ENCODE measurements at places on chromosomes 3 and 15.

DNA sequence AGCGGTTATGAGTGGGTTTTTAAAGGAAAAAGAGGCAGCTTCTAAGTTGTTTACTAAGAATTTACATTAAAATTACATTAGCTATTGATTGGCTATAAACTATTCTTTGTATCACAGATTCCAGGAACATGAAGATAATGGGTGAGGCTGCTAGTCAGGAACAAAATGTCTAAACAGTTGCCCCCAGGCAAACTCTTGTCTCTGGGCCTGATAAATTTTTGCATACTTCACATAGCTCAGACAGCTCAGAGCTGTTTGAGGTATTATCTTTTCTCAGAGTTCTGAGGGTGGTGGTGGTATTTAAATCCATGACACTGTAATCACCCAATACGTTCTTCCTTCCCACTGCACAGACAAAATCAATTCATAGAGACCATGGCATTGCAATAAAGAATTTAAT, 2.1 kb upstream of the HACD2 start:
- H3K4me3 ChIP-seq: no peak overlapping the region
- H3K27me3 ChIP-seq: no peaks in the 10 kb centered on the region
- no peaks in the 10 kb centered on the region for H3K36me3 ChIP-seq
- peaks cover 10% of the 10 kb centered on the region for H3K4me1 ChIP-seq

DNA sequence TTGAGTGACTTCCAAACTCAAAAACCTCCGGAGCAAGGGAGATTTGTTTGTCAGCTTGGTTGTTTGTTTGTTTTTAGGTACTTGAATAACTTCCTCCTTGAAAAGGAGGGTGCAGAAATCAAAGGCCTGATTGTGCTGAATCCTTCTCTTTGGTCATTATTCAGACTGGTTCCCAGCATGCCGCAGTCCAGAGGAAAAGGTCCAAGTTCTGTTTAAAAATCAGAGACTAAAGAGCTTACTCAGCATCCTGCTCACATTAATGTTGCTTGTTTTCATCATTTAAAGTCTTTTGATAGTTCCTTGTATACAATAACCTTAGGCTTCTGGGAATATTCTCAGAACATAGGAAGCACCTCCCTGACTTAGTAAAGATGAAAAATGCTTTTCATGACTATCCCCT, 982 bp upstream of the SCG3 start:
- H3K36me3 ChIP-seq: no peaks in the 10 kb centered on the region
- H3K4me1 ChIP-seq: no peaks in the 10 kb centered on the region
- H3K27me3 ChIP-seq: no peaks in the 10 kb centered on the region
- H3K27ac ChIP-seq: no peak overlapping the region

- H3K27me3 ChIP-seq: no peaks in the 10 kb centered on the region
- DNase-seq: peak; percentile 94
- no peak overlapping the region for H3K27ac ChIP-seq
Measured at GRCh38 chr3:12750658-12751071, 8.4 kb downstream of the TMEM40 start.

GRCh38 chr15:58329781-58330671, 101.8 kb upstream of the LIPC start:
- H3K27me3 ChIP-seq: no peaks in the 10 kb centered on the region
- peaks cover 33% of the 10 kb centered on the region for H3K4me1 ChIP-seq
- no peaks in the 10 kb centered on the region for H3K36me3 ChIP-seq
- H3K27ac ChIP-seq: peak overlapping the region; percentile 89
- H3K4me3 ChIP-seq: no peak overlapping the region
- DNase-seq: no peak

DNA sequence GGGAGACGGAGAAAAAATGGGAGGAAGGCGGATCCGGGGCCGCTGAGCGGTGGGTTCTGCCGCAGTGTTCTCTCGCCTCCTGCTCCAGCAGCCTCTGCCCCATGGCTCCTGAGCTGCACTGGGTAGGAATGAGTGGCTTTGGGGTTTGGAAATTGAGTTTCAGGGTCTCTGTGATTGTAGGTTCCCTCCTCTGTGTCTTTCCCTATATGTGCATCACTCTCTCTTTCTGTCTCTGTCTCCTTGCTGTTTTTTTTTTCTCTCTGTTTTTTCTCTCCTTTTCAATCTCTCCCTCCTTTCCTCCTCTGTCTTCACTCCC, 1.9 kb downstream of the GRM7 start:
- peaks cover 97% of the 10 kb centered on the region for H3K27me3 ChIP-seq
- DNase-seq: no peak
- H3K4me3 ChIP-seq: no peak overlapping the region

- no peak overlapping the region for H3K4me3 ChIP-seq
- no peak for DNase-seq
- H3K4me1 ChIP-seq: no peaks in the 10 kb centered on the region
- H3K36me3 ChIP-seq: no peaks in the 10 kb centered on the region
Measured at GRCh38 chr3:115236496-115236895, 89.4 kb upstream of the ZBTB20 start.

- no peaks in the 10 kb centered on the region for H3K27me3 ChIP-seq
- H3K4me1 ChIP-seq: no peaks in the 10 kb centered on the region
- no peak overlapping the region for H3K4me3 ChIP-seq
- no peaks in the 10 kb centered on the region for H3K36me3 ChIP-seq
Measured at GRCh38 chr15:56871867-56872266, 46.6 kb upstream of the TCF12 start.

- H3K27me3 ChIP-seq: peaks cover 22% of the 10 kb centered on the region
- peak; percentile 74 for DNase-seq
- H3K4me3 ChIP-seq: no peak overlapping the region
- H3K27ac ChIP-seq: no peak overlapping the region
- H3K4me1 ChIP-seq: peaks cover 3% of the 10 kb centered on the region
Measured at GRCh38 chr3:111668888-111669488, 73.8 kb upstream of the ZBED2 start.

DNA sequence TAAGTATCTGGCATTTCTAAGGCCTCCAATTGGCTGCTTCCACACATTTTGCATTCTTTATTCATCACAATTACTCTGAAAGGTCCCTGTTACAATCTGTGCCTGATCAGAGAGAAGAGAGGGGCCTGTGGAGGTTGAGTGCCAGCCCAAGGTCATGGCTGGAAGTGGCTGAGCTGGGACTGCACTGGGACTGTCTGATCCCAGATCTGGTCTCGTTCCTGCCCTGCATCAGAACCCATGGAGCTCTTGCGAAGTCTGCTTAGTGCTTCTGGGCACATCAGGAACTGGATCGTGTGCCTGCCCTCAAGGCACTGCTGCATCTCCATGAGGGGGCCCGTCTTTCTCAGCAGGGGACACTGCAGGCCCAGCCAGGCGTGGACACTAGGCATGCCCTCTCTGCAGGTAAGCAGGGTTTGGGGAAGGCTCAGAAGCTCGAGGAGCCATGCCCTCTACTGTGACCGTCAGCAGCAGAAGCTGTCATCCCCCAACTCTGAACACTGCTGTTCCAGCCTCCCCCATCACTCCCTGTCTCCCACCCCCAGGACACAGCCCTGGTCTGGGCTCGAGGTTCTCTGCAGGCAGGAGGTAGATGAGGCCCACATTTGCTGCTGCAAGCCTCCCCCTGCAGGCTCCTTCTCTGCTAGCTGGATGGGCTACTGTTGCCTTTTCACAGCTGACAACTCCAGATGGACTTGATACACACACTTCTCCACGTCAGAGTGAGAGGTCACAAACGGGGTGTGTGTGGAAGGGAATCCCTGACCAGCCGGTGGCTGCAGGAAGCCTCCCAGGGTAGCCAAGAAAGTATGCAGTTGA, 96.5 kb upstream of the PRR23E start:
- no peak overlapping the region for H3K4me3 ChIP-seq
- no peak overlapping the region for H3K27ac ChIP-seq
- no peaks in the 10 kb centered on the region for H3K27me3 ChIP-seq
- no peaks in the 10 kb centered on the region for H3K36me3 ChIP-seq
- no peaks in the 10 kb centered on the region for H3K4me1 ChIP-seq

GRCh38 chr15:63146684-63147083, 10.6 kb downstream of the RPS27L start:
- no peak overlapping the region for H3K27ac ChIP-seq
- H3K36me3 ChIP-seq: peaks cover 12% of the 10 kb centered on the region
- no peak overlapping the region for H3K4me3 ChIP-seq

- no peak for DNase-seq
- no peaks in the 10 kb centered on the region for H3K27me3 ChIP-seq
- no peak overlapping the region for H3K27ac ChIP-seq
- H3K4me1 ChIP-seq: no peaks in the 10 kb centered on the region
Measured at GRCh38 chr15:40984964-40985363, 31.7 kb downstream of the CHAC1 start.

- H3K4me1 ChIP-seq: peaks cover 62% of the 10 kb centered on the region
- H3K4me3 ChIP-seq: no peak overlapping the region
- peak overlapping the region; percentile 77 for H3K27ac ChIP-seq
Measured at GRCh38 chr15:73601451-73602445, 31.4 kb downstream of the NPTN start.

Measured in cardiac muscle cell (in vitro differentiated cells and primary cell).